ENCODE measurements at places on chromosomes 2 and 18.
A peak's percentile ranks its signal among the peaks of the same experiment; 100 is the strongest.

- DNase-seq: no peak
These were observed 85.4 kb upstream of the ZCCHC2 start for GRCh38 chr18:62437235-62438017.

- no peak for DNase-seq
These were observed 184.1 kb upstream of the ACVR2A start for GRCh38 chr2:147660680-147661079.

DNA sequence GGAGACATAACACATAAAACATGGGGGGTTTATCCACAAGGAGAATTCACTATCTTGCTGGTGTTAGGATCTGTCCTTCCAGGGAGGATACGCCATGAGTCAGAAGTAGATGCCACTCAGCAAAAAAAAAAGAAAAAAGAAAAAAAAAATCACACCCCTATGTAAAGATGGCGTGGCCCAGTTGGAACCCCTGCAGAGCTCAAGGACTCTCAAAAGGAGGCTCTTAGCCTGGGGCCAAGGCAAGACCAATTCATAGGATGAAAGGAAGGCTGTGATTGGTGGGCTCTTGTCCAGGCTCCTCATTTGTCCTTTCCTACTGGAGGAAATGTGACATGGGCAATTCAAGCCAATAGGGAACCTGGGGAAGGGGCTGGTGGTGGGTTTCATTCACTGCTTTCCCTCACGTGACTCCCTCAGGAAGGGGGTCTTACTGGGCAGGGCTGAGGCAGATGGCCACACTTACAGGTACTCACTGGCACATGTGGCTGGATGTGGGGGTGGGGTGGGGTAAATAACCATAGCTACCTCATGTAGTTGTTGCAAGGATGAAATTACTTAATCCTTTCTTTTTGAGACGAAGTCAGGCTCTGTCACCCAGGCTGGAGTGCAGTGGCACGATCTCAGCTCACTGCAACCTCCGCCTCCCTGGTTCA lies 38.7 kb upstream of the HAAO start:
- DNase-seq: peak; percentile 45

DNA sequence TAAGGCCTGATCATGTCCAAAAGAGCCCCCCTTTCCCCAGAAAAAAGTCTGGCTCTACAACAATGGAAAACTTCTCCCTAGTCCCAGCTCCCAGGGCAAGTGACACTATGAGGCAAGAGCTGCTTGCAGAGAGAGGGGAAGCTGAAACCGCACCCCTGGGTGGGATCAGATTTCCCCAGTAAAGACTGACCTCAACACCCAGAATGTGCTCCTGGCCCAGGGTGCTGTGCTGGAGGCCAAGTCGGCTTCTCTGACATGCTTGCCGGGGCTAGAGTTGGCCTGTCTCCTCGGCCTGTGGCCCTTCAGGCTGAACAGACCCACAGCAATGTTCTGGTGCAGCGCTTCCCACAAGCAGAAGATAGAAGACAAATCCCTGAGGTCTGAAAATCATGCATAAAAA lies 18.4 kb upstream of the ST8SIA3 start:
- DNase-seq: peak; percentile 11

DNA sequence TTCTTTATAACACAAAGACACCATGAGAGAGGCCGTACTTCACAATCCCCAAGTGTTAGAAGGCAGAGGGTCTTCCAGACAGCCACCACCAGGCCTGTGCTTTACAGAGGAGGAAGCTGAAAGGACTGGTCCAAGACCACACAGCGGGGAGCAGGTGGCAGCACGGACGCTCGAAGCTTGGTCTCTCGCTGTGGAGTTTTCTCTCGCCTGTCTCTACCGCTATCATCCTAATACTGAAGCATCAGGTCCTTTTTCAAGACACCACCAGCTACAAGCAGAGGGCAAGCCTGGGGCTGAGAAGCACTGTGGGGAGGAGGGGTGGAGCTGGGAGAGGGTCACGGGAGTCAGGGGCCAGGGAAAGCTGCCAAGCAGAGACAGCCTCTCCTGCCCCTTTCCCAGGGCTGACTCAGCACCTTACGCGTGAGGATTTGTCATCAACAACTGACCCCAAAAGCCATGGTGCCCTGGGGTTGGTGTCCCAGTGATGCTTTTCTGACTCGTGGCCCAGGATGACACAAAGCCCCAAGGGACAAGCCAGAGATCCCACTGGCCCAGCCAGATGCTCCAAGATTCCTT lies 31.9 kb upstream of the FOSL2 start:
- DNase-seq: peak; percentile 80

DNA sequence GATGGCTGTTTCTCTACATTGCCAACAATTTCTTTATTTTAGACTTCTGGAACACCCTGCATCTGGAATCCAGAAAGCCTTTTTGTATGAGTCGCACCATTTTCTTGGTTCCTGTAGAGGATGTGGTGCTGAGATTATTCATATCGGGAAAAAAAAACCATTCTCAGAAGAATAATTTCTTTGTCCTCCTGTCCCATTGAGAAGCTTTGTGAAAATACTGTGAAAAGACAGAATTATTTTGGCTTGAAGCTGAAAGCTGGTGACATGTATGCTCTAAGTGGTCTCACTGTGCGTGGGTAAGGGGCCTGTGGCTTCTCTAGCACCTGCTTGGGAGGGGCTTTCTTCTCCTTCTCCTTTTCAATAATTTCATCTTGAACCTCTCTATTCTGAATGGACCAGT lies 138.4 kb downstream of the FAM210A start:
- DNase-seq: no peak

DNA sequence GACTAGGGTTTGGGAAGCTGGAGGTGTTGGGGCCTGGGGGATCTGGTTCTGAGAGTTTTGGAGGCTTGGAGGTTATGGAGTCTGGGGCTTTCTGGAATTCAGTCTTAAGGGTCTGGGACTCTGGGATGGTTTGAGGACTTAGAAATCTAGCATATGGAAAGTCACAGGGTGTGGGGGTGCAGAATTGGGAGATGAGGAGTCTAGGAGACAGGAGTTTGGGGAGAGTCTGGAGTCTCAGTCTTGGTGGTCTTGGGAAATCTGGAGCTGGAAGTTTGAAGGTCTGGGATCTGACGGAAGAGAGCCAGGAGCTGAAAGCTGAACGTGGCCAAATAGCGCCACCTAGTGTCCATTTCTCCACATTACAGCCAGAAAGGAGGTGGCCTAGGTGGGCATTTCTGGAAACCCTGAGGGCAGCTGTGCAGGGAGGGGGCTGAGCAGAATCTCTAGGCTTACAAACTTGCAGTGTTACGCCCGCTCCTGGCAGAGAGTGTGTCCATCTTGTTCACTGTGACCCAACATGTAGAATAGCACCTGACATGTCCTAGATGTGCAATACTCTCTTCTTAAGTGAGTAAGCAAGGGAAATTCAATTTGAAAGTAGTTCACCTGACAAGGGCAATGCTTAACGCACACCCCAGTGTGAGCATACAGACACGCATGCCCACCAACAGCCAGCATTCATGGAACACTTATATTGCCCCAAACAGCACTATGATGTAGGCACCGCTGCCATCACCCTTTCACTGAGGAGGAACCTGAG lies 204.8 kb downstream of the TFCP2L1 start:
- DNase-seq: peak; percentile 61

GRCh38 chr2:201114846-201115245 lies 1.1 kb upstream of the CFLAR start:
- DNase-seq: no peak

- peak; percentile 75 for DNase-seq
These were observed 91.5 kb upstream of the PARD3B start for GRCh38 chr2:204453730-204454167.

DNA sequence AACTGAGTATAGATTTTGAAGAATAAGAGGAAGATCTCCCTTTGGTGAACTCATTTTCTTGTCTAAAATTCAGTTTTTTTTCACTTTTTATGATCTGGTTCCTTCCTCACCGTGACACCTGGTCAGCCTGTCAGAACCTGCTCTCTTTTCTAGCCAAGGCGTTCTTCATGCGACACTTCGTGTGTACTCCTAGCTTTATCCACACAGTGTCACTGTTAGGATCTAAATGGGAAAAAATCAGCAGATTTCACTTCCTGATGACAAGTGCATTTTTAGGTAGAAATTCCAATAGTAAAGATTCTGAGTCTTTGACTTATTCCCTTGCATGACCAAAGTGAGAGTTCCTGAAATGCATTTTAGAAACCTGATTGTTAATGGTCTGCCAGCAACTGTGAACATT lies 89.8 kb downstream of the KLHL14 start:
- DNase-seq: no peak

- DNase-seq: no peak
These were observed 73.4 kb upstream of the ST8SIA3 start for GRCh38 chr18:57278933-57279332.

- no peak for DNase-seq
These were observed 88.2 kb downstream of the TTN start for GRCh38 chr2:178718988-178719387.

- no peak for DNase-seq
These were observed 151.7 kb upstream of the ITGA4 start for GRCh38 chr2:181305301-181306123.

GRCh38 chr2:100588071-100588786 lies 25.4 kb downstream of the PDCL3 start:
- peak; percentile 49 for DNase-seq

DNA sequence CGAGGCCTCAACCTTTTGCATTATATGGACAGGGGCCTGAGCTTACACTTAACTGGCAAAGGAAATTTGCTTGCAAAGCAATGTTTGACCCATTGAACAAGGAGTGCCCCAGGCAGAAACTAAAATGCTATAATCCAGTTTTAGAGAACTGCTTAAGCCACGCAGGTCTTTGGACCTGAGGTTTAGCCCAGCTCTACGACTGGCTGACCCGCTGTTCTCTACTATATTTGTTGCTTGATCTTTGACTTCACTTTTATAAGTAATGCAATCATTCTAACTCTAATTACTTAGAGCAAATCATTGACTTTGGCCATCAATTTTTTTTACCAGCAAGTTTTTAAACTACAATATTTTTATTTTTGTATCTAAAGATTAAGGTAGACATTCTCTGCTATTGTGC lies 268.8 kb downstream of the MREG start:
- DNase-seq: no peak

- DNase-seq: peak; percentile 62
These were observed 27.9 kb downstream of the FABP1 start for GRCh38 chr2:88099798-88100488.

DNA sequence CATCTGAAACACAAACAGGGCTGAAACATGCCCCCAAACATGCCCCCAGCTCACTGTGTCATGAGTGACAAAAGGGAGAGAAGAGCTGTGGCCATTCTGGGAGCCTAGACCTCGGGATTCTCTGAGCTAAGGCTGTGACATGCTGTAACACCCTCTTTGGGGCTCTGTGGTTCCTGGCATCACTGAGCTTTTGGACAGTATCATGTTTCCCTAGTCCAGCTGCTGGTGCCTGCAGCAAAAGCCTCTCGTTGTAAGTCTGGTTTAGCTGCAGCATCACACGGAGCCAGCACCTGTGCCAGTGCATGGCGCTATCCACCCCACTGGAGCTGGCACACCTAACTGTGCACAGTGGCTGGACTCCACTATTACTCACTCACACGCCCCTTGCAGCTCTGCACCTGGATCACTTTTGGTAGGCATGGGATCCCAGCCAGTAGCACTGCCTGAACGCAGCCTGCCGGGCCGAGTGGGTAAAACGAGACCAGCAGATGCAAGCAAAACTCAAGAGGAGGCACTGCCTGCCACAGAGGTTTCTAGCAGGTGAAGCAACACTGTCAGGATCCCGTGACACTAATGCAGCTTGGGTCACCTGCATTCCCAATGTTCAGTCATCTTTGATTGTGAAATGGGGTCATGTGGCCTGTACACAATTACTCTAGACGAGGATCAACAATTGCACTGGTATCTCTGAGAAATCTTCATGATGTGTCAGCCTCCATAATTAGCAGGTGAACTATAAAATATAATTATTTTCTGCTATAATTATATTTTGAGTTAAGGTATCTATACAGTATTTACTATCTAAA lies 547.2 kb downstream of the ZNF804A start:
- DNase-seq: no peak

GRCh38 chr2:133605766-133606137 lies 37.5 kb upstream of the NCKAP5 start:
- DNase-seq: no peak

GRCh38 chr2:186925514-186925913 lies 76.5 kb upstream of the ZSWIM2 start:
- DNase-seq: no peak

DNA sequence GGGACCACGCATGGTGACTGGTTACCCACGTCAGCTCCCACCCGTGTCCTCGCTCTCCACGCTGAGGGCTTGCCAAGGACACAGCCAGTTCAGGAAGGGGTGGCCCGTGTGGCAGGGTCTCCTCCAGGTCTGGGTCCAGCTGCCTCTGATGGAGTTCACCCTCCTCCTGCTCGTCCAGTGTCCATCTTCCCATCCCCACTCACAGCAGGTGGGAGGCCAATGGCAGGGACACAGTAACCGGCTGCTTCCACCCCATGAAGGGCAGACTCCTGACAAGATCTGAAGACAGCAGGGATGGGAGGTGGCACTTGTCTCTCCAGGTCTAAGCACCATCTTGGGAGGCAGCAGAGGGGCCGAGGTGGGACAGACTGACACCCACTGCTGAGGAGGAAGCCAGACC lies 106.4 kb downstream of the NDUFA10 start:
- no peak for DNase-seq

- peak; percentile 24 for DNase-seq
These were observed 17.0 kb upstream of the CRYBA2 start for GRCh38 chr2:219010162-219010756.

DNA sequence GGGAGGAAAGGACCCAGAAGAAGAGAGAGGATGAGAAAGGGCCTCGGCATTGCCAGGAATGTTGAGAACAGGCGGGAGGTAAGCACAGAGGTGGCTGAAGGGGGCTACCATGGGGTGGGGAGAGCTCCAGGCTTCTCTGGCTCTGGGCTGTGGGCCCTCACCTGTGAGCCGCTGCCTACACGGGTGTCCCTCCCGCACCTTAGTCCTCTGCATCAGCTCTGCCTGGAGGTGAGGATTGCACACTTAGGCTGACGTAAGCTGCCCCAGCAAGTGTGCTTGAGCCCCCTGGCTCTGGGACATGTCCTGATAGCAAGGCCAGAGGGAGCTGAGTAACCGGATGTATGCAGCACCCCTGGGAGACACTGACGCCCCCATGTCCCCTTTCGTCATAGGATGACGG lies 33.9 kb downstream of the TMEM18 start:
- DNase-seq: no peak

GRCh38 chr18:3541549-3542386 lies 91.8 kb downstream of the TGIF1 start:
- no peak for DNase-seq

GRCh38 chr2:204407204-204408014 lies 137.9 kb upstream of the PARD3B start:
- DNase-seq: peak; percentile 44

DNA sequence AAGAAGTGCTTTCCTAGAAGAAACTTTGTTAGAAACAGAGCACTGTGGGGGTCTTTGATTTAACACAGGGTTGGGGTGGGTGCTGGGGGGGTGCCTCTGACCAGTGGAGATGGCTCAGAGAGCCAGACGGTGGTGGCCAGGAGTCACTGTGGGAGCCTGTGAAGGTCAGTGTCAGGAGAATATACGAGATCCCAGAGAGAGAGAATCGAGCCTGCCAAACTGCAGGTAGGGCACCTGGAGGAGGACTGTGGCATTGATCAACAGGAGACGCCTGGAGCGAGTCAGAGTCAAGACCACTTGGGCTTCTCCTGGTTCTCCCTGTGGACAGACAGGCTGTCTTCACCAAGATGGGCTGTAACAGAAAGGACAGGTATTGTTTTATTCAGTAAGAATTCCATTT lies 136.5 kb upstream of the TWIST2 start:
- DNase-seq: no peak

All from Daoy (cell line).